ENCODE measurements at places on chromosomes 7 and 10.

DNA sequence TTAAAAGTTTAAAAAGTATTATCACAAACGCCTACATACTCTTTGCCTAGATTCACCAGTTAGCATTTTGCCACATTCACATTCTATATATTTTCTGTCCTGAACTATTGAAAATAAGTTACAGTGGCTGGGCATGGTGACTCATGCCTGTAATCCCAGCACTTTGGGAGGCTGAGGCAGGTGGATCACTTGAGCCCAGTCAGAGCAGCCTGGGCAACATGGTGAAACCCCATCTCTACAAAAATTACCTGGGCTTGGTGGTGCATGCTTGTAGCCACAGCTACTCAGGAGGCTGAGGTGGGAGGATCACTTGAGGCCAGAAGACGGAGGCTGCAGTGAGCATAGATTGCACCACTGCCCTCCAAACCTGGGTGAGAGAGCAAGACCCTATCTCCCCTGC, 5.3 kb downstream of the ARPC1A start:
- no peak for DNase-seq

DNA sequence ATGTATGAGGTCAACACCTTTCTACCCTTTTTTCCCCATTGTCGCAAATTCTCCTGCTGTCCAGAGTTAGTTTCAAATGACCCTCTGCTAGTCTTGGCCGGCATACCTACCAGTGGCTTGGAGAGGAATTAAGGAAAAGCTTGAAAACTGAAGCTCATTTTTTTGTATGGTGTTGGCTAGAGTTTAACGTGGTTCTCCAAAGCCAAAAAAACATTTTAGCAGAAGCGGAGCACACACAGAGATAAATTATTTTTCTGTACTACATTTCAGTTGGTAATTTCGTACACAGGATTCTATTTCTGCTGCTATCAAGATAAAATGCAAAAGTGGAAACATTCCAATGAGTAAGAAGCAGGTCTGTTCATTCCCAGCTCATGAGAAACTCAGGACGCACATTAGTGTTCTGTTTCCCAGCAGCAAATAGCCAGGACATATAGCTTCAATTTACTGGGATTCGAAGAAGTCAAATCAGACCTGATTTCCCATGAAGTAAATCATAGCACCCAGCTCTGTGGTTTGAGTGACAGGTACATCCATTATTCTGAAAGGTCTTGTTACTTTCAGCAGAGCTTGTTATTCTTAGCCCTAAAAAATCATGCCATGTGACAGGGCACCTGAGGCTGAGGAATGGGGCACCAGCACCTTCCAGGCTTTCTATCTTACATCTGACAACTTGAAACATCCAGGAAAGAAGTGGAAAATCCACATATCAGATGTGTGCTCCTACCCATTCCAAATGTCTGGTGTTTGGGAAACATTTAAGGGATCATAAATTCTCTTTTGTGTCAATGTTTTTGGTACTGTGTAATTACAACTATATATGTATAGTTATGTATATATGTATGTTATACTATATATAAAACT, 215.9 kb upstream of the C7orf33 start:
- DNase-seq = no peak

DNA sequence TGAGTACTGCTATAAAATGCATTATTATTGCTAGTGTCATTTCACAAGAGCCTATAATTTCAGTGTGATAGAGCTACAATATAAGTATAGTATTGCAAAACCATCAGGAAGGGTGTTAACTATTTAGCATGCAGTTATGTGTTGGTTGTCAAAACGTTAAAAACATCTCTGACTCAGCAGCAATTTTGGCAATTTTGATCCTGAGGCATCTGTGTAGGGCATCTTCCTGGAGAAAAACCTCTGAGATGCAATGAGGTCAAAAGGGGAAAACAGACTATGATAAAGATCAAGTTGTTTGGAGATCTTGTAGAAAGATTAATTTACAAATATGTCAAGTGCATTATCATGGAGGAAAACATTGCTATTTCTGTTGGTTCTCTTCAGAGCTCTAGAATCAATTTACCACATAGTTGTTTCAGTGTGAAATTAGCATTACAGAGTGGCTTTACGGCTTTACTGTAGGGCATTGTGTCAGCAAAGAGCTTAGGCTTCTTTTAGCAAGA, 5.3 kb downstream of the CFTR start:
- DNase-seq = no peak

- DNase-seq = no peak
Observed at GRCh38 chr7:91228327-91228726, 35.9 kb upstream of the FZD1 start.

DNA sequence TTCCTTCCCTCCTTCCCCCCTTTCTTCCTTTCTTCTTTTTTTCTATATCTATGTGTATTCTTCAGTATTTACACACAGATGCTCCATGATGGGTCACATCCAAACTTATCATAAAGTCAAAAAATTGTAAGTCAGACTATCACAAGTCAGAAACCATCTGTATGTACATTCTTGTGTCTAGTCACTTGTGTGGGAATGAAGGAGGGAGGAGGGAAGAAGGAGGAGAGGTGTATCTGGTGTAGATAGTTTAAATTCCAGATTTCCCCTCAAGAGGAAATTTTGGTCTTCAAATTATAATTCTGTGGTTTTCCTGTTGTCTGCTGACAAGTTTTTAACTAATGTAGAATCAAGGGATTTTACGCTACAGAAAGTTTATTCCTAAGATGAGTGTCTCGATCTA, 287.2 kb downstream of the ETV1 start:
- DNase-seq = no peak

DNA sequence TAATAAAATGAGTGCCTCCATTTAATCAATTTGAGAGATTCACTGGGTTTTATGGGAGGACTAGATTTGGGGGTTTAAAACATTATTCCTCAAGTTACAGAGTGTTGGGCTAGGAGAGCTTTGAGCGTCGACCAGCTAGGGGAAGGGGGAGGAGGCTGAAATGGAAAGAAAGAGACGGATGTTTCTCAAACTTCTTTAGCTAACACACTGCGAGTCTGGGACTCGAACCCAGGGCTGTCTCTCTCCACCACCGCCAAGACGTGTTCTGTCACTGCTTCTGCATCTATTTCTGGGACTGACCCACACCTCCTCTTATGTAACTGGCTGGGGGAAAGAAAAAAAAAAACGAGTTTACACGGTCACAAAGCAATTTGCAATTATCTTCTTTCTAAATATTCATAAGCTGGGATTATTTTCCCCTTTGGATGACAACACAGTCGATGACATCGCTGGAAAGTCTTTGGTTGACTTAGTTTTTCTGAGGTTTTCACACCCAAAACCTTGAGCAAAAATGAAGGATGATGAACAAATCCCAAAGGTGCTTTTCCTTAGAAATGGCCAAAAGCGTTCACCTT, 27.2 kb downstream of the CHST15 start:
- no peak for DNase-seq

- DNase-seq = no peak
Observed at GRCh38 chr10:78729800-78730199, 339.0 kb upstream of the ZMIZ1 start.

DNA sequence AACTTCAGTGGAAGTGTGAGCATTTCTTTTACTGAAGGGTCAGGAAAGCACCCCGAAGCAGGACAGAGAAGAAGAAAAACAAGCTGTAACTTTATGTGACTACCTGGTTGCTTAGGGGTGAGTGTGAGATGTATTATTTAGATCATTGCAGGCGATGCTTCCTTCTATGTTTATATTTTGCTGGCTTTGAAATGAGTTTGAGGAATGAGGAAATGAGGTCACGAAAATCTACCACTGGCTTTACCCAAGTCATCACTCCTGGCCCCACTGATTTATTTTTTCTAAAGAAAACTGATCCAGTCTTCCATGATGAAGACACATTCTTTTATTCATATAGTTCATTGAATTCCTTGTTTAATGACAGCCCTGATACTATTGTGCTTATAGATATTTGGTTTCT, 716.6 kb upstream of the FZD8 start:
- no peak for DNase-seq

DNA sequence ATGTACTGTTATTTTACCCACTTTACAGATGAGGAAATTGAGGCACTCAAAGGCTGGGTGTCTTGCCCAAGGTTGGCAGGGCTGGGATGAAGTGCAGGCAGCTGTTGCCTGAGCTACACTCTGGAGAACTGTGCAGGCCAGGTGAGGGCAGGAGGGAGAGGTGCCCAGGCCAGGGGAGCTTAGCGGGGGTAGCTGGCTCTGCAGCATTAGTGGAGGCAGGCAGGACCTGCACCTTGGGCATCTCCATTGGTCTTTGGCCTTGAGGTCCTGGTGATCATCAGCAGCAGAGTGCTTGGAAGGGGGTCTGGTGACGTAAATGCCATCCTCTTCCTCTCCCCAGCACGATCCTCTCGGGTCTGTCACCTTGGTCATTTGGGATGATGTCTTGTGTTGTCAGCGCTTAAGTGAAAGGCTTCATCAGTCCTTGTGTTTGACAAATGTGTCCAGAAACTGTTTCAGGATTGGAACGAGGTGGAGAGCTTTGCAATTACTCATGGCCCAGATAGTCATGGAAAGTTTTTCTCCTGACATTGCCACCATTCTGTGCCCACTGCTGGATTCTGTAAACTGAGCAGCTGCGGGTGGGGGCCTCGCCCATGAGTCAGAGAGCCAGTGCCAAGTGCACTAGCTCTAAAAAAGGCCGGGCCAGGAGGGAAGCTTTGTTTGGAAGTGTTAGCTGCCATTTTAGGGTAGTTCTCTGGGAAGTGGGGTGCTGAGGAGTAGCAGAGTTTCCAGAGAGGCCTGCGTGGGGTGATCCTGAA, 47.6 kb downstream of the TSPAN15 start:
- DNase-seq = no peak

- no peak for DNase-seq
Observed at GRCh38 chr7:141073641-141074161, at the start of gene TMEM178B. Gene TMEM178B (plus strand): TSS chr7:141074064.

GRCh38 chr10:78033387-78033636, 351 bp upstream of the RPS24 start:
- no peak for DNase-seq

DNA sequence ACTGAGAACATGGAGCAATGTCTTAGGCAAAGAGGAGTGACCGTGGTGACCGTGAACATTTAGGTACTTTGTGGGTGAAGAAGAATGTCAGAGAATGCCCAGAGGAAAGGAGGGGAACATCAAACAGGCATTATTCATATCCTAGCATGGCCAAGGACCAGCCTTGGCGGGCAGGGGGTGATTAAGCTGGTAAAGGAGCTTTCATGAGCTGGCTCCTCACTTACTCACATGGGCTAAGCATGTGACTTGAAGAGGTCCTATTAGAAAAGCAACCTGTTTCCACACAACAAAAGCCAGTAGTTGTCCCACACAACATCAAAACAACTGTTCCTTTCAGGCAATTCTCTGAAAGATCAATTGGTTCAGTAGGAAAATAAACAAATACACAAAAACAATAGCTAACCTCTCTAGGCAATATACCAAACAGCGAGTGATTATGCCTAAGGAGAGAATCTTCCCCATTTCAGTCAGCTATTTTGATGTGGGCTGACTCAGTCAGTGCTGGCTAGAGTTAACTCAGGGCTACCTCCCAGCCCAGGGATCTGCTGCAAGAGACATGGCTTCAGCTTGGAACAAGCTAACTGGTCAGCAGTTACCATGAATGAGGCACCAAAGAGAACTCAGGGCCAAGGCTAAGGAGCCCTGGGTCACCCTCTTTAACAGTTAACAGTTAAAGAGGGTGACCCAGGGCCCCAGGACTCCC, 283.5 kb downstream of the ARHGAP12 start:
- no peak for DNase-seq

DNA sequence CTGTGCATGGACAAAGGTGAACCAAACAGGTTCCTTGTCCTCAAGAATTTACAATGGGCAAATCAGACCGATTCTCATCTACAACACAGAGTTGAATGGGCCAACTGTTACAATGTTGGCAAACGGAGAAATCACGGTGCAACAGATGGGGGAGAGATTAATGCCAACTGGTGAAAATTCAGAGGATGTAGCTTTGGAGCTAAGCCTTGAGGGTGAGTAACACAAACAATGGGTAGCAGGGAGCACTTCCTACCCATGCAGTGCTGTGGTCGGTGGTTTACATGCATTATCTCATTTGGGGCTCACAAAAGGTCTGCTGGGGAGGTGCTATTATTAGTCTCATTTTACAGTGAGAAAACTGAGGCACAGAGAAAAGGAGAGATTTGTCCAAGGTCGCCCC, 902 bp upstream of the NFE2L3 start:
- no peak for DNase-seq

DNA sequence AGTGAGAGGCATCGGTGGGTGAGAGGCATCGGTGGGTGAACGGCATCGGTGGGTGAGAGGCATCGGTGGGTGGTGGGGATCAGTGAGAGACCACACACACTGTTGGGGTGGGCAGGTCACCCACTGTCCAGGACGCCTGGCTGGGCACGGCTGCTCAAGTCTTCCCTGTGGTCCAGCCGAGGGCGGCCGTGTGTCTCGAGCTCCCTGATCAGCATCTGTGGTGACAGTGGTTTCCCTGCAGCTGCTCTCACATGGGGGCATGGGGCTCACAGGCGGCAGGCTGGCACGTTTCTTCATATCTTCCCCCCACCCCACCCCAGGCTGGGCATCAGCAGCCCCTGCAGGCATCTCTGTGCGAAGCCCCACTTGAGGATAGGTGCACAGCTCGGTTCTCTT, 78.2 kb downstream of the NKX6-2 start:
- no peak for DNase-seq

- DNase-seq = no peak
Observed at GRCh38 chr7:43278088-43278644, 165.7 kb downstream of the HECW1 start.

GRCh38 chr10:44334621-44335184, 50.2 kb downstream of the CXCL12 start:
- peak; percentile 33 for DNase-seq

DNA sequence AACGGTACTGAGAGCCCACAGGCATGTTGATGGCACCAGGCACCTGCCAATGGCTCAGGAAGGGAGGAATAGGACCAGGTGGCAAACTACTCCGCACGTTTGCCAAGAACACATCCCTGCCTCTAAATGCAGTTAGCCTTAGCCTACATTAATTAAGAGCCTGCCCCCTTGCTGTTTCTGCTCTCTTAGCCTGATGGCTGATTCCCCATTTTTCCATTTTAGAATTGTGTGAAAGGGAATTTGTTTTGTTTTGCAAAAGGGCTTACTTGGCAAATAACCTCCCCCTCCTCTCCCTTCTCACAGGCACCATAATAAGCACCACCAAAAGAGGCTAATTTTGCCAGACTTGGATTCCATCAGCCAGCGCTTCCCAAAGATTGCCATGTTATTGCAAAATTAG, 1203.2 kb downstream of the SORCS3 start:
- DNase-seq = no peak

GRCh38 chr7:101391991-101392390, 29.3 kb downstream of the COL26A1 start:
- no peak for DNase-seq

DNA sequence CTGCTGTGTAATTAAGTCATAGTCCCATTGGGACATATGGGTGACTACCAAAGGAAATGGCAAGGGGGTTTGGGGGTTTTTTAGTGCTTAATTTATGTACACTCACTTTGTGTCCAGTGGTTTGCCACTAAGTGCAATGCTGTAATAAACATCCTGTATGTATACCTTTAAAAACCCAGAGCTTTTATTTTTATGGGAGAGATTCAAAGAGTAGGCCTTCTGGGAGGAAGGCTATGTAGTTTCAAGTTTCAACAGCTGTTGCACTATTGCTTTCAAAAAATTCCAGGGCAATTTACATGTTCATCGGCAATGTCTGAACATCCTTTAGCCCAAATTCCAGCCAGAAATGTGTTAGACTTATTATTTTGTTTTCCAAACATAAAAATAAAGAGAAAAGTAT, 744.7 kb downstream of the XPNPEP1 start:
- DNase-seq = no peak

Measured in GM04503 (cell line).